NCI-H510A (cell line): ENCODE measurements at places on chromosomes 6 and 20.

DNA sequence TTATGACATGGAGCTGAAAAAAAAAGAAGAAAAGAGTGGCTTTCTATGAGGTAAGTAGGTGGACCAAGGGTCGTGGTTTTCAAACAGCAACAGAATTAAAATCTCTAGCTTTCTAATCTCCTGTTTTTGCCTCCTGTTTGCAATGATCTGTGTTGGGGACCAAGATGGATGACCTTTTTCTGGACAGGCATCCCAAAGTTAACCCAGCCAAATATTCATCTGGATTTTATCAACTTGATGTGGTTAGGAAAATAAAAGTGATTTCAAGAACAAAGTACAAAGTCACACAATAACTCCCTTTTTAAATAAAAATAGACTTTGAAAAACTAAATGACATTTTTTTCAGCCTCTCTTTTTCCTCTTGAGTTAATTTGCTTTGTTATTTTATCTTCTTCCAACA is 282.1 kb upstream of the PRDM1 start:
- DNase-seq, result no peak

GRCh38 chr6:11921751-11922150 is 90.4 kb upstream of the HIVEP1 start:
- DNase-seq, result no peak

- no peak for DNase-seq
Observed at GRCh38 chr6:11852061-11852651, 73.6 kb upstream of the ADTRP start.

- DNase-seq, result no peak
Observed at GRCh38 chr6:139485742-139486475, 111.5 kb upstream of the CITED2 start.

DNA sequence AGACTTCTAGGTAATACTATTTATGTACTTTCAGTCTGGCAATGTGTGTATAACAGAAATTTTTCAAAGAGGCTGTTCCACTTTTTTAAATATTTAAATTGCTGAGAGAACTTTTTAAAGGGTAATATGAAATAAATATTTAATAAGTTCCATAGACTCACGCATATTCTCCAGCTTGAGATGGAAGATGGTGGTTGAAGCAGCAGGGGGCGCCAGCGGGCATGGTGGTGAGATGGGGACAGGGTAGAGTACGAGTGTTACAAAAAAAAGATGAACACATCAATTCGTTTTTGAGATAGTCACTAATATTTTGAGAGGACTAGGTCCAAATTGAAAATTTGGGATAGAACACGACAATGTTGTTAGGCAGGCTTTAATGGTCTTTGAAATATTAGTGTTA is 68.4 kb downstream of the RSPO3 start:
- no peak for DNase-seq
